DMS 273 treated with DMSO at 0.1 percent for 48 hours (cell line): ENCODE measurements at places on chromosomes 2 and 18.
A peak's percentile ranks its signal among the peaks of the same experiment; 100 is the strongest.

DNA sequence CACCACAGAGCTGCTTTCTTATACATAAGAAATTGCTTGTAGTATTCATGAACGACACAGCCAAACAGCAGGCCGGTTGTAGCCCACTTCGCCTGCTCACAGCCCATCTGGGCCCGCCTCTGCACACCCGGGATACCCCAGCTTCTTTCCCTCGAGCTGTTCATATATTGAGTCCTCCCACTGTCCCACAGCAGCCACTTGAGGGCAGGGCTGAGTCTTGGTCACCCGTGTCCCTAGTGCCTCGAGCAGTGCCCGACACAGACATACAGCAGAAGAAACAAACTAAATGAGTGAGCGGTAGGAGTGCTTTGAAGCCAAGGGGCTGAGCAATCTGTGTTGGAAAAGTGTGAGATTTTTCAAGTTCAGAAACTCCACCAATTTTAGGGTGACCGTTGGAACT, 251.4 kb downstream of the KLHL29 start:
- no peak for DNase-seq

DNA sequence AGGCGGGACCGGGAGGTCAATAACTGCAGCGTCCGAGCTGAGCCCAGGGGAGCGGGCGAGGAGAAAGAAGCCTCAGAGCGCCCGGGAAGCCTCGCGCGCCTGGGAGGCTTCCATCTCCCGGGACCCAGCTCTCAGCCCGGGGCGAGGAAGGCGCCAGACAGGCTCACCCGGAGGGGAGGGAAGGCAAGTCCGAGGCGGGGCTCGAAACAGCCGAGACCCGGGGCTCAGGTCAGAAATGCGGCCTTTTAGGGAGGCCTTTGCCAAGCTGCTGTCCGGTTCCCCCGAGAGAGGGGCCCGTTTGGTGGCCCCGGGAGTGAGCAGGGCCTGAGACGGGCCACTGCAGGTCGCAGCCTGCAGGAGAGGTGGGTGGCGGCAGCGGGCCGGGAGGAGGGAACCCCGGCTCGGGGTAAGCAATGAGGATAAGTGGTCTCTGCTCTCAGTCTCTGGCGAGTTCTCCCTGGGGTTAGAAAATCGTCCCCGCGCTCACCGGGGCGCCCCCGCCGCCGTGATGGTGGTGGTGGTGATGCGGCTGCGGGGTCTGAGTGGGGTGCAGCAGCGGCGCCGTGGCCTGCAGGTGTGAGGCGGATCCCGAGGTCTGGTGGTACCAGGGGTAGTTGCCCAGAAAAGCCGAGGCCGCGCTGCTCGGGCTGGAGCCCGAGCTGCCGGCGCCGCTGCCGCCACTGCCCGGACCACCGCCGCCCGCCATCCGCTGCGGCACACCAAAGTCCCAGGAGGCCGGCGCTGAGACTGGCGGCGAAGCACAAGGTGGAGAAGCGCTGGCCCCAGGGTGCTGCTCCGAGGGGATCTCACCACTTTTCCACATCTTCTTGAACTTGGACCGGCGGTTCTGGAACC, 2.4 kb downstream of the DLX2 start:
- no peak for DNase-seq

DNA sequence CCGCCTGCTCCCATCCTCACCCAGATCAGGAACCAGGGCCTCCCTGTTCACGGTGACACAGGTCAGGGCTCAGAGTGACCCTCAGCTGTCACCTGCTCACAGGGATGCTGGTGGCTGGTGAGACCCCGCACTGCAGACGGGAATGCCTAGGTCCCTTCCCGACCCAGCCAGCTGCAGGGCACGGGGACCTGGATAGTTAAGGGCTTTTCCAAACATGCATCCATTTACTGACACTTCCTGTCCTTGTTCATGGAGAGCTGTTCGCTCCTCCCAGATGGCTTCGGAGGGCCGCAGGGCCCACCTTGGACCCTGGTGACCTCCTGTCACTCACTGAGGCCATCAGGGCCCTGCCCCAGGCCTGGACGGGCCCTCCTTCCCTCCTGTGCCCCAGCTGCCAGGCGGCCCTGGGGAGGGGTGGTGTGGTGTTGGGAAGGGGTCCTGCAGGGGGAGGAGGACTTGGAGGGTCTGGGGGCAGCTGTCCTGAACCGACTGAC, 31.7 kb downstream of the GPC1 start:
- DNase-seq = no peak

- DNase-seq = no peak
Observed at GRCh38 chr2:10798783-10799182, 13.8 kb downstream of the PDIA6 start.

- DNase-seq = no peak
Observed at GRCh38 chr18:35334212-35334611, 10.0 kb downstream of the ZNF24 start.

GRCh38 chr2:156625360-156626170, 189.4 kb downstream of the GPD2 start:
- DNase-seq = no peak

DNA sequence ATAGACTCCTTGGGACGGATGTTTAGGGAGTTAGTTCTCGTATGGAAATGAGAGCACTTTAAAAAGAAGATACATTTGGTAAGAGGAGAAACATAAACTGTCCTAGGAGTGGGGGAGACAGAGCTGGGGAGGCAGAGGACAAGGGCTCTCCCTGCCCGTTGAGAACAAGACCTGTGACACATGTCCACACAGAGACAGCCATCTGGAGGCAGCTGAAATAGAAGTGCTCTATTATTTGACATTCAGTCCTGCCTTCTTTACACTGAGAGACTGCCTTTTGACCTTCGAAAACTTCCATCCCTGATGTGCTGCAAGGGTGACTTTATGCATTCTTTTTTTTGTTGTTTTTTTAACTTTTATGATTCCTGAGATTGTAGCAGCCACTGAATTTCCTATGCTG, 150.1 kb downstream of the UXS1 start:
- DNase-seq = no peak

GRCh38 chr2:86048383-86048701, 57.3 kb downstream of the POLR1A start:
- no peak for DNase-seq

DNA sequence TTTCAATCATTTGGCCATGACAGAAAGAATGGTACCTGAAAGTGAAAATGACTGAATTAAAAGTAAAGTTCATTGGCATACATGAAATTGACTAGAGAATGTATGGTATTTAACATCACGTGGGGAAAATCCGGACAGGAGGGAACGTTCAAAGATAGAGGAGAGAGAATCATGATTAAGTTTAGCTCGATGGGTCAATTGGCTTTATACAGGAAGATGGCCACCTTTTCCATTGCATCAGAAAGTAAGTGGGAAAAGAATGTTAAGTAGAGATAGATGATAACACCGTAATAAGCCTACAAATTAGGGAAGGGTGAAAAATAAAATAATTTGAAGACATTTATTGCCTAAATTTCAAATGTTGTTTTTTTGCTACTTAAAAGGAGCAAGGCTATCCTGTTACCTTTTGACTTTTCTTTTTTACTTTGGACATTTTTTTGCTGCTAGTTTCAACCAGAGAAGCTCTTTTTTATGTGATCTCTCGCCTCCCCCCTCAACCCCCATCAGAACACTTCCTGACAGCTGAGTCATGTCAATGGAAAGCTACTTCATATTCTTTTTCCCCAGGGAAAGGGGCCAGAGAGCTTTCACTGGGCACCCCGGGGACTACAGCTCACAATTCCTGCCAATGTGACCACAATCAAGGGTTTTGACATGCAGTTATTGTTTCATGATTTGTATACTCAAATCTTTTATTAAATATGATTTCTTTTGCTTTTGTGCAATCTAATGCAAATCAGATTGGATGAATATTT, 767 bp upstream of the CCDC102B start:
- no peak for DNase-seq

GRCh38 chr18:3466872-3467271, 16.9 kb downstream of the TGIF1 start:
- no peak for DNase-seq

DNA sequence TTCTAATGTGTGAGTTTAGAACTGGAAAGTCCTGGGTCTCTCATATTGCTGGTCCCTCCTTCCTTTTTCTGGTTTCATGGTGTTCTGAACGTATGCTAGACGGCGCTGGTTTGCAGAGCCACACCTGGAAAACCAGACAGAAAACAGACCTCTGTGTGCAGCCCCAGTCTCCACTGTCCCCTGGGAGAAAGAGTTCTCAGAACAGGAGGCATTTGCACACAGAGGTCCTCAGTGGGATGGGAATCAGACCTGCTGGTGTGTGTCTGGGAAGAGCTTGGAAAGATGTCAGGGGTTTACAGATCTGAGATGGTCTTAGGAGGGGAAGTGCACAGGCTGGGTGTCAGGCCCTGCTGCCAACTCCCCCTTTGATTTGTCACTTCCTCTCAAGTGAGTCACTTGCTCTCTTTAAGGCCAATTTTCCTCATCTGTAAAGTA, 14.9 kb upstream of the MBP start:
- DNase-seq = no peak

- DNase-seq = peak; percentile 10
Observed at GRCh38 chr2:48589170-48589767, 28.4 kb upstream of the GTF2A1L start.

GRCh38 chr2:86426271-86426670, 14.9 kb upstream of the KDM3A start:
- DNase-seq = no peak

- DNase-seq = no peak
Observed at GRCh38 chr2:215140166-215140707, 1.8 kb upstream of the ABCA12 start.

GRCh38 chr2:122135021-122135937, 379.8 kb downstream of the TSN start:
- DNase-seq = no peak

DNA sequence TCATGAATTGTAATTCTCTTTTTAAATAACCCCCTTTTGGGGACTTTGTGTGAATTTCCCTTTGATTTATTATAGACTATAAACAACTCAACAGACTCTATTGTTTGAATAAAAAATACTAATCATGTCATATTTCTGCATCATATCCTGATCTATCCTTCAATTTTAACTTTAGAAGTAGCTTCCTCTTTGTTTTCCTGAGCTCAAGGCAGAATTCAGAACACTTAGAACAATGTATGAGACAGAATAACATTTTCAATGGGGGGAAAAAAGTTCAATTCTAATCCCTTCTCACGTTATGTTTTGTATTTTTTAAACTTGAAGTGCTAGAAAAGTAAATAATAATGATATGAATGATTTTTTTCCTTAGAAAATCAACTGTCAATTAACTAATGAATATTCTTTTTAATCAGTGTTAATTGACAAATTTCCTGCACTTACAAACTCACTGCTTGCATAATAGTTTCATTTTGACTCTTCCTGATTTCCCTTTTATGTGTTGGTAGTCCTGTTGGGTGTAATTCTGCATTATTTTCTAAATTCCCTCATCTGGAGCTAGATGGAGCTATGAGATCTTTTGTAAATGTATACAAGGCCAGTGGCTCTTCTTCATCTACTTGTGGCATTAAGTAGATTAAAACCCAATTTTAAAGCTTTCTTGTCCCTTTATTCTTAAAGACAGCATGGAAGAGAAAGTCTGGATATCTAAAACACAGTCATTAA, 326.1 kb downstream of the PARD3B start:
- DNase-seq = no peak

- DNase-seq = no peak
Observed at GRCh38 chr2:153455403-153455802, 23.2 kb downstream of the RPRM start.

DNA sequence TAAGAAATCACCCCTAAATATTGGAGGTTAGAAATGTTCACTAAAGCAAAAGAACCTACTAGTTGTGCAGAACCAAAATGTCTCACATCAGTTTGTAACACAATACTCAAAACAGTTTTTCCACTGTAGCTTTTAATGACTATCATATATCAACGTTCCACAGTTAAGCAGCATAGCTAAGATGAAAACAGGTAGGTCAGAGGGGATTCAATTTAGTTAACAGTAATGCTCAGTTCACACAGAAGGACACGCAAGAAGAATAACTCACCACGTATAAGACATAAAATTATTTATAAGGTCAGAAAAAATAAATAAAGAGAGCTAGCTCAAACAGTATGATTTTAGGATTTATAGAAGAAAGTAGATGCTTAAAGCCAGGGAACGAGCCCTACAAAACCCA, 118.9 kb upstream of the CCDC150 start:
- no peak for DNase-seq

GRCh38 chr2:1245193-1245592, 168.1 kb upstream of the TPO start:
- no peak for DNase-seq

DNA sequence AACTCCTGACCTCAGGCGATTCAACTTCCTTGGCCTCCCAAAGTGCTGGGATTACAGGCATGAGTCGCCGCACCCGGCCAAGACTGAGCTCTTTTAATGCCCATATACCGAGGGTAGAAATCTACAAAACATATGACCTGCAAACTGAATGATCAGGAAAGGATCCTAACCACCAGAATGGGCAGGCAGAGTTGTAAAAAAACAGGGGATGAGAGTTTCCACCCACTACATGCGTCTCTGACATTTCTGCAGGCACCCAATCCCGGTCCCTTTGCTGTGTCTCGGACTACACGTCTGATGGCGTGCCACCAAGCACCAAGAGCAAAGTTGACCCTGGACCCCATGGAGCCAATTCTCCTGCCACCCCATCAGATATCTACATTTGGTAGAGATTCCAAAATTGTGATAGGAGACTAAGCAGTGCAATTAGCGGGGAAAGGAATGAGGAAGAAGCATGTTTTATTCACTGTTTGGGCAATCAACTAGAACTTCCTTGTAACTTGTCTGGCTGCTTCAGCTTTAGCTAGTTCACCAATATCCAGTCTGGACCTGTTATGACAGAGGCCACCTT, 74.1 kb downstream of the ATP8B1 start:
- no peak for DNase-seq

- no peak for DNase-seq
Observed at GRCh38 chr18:26470011-26470637, 78.2 kb downstream of the KCTD1 start.

- DNase-seq = no peak
Observed at GRCh38 chr2:99802734-99803133, 312.9 kb upstream of the REV1 start.

DNA sequence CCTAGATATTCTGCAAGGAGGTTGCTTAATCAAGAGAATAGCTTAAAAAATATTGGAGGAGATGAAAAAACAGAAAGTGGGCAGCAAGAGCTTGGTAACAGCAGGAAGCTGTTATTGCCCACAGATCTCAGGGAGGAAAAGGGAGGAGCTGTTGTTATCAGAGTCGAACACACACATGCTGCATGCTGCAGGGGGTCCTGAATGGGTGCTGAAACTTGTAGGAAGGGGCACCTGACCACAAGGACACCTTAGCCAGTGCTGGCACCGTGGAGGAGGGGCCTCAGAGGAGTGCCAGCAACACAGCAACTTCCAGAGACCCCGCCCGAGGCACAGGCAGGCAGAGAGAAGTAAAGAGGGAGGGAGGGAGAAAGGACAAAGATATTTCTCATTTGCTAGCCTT, 332.9 kb downstream of the SOCS6 start:
- no peak for DNase-seq

- DNase-seq = no peak
Observed at GRCh38 chr2:226600802-226601201, 198.8 kb downstream of the IRS1 start.

GRCh38 chr18:10391506-10391905, 62.9 kb upstream of the APCDD1 start:
- no peak for DNase-seq

GRCh38 chr18:24009651-24010333, 4.8 kb upstream of the TTC39C start:
- DNase-seq = no peak
